ENCODE measurements at places on chromosomes 5 and 9.

DNA sequence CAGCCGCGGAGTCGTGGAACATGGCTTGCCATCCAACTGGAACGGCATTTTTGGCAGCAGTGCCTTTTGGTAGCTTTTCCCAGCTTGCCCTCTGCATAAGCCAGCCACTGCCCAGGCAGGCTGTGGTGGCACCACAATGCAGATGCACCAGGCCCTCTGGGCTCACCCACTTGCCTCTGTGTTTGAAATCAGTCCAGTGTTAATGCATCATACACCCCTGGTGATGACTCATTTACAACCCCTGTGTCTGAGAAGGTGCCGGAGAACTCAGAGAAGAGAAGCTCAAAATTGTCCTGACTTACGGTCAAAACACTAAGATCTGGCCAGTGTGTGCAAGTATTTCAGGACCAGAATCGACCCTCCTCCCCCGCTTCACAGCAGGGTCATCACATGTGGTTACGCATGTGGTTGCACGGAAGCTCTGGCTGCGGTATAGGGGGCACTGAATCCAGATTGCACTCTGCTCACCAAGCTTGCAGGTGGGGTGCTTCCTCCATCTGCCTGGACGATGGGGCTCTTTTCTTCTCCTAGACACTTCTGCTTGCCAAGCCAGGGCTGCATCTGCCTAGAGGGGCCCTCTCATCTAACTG is 66.5 kb upstream of the SMIM15 start:
- DNase-seq, result no peak

- no peak for DNase-seq
Observed at GRCh38 chr5:68305223-68305870, 89.8 kb downstream of the PIK3R1 start.

GRCh38 chr5:43567967-43568366 is 11.1 kb upstream of the PAIP1 start:
- no peak for DNase-seq

- no peak for DNase-seq
Observed at GRCh38 chr5:151079838-151080612, 809 bp downstream of the TNIP1 start.

- no peak for DNase-seq
Observed at GRCh38 chr5:139461698-139462097, 845 bp downstream of the ECSCR start.

GRCh38 chr5:180119903-180120236 is 48.3 kb upstream of the RNF130 start:
- DNase-seq, result no peak

- no peak for DNase-seq
Observed at GRCh38 chr9:14245901-14246525, 67.9 kb downstream of the NFIB start.

DNA sequence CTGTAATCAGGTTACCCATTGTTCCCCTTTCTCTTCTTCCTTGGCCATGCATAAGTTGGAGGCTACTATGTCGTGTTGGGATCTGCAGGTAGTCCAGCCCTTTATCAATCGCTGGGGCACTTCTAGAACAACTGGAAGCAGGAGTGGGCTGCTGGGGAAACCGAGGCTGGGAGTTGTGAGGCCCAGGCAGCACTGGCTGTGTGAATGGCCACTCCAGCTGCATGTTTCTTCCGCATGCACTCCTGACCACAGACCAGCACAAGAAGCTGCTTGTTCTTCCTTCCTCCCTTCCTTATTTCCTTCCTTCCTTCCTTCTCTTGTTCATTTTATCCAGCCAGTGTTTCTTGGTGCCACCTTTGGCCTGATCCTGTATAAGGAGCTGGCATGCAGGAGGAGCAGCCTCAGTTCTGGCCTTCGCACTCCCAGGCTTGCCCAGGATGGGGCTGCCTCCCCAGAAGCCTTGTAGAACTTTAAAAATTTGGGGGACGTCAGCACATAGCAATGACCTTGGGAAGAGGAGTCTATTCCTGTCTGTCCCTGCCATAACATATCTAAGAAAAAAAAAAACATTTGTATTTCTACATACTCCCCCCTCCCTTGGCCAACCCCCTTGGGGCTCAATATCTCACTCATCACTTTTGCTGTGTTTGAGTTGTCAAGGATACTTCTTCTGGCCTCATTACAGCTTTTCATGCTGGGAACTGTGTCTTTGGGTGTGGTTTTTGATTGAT is 20.8 kb upstream of the CXCL14 start:
- no peak for DNase-seq

DNA sequence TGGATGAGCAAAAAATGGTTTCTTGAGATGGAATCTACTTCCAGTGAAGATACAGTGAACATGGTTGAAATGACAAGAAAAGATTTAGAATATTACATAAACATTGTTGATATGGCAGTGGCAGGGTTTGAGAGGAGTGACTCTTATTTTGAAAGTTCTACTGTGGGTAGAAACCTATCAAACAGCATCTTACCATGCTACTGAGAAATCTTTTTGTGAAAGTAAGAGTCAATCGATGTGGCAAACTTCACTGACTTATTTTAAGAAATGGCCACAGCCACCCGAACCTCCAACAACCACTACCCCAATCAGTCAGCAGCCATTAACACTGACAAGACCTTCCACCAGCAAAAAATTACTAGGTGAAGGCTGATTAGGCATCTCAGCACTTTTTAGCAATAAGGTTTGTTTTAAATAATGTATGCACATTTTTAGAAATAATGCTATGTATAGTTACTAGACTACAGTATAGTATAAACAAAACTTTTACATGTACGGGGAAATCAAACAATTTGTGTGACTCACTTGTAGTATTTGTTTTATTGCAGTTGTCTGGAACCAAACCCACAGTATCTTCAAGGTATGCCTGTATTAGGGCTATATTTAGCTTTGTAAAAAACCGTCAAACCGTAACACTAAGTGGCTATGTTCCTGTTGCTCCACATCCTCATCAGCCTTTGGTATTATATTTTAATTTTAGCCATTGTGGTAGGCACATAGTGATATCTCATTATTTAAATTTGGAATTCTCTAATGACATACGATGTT is 30.6 kb upstream of the ADAMTS6 start:
- DNase-seq, result no peak

DNA sequence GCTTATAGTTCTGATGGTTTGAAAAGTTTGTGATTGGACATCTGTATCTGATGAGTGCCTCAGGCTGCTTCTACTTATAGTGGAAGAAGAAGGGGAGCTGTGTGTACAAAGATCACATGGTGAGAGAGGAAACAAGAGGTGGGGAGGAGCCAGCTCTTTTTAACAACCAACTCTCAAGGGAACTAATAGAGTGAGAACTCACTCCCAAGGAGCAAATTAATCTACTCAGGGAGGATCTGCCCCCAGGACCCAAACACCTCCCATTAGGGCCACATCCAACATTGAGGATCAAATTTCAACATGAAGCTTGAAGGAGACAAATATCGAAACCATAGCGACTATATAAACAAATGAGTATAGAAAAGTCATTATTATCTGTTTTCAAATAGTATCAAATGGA is 64.7 kb upstream of the PRLR start:
- no peak for DNase-seq

DNA sequence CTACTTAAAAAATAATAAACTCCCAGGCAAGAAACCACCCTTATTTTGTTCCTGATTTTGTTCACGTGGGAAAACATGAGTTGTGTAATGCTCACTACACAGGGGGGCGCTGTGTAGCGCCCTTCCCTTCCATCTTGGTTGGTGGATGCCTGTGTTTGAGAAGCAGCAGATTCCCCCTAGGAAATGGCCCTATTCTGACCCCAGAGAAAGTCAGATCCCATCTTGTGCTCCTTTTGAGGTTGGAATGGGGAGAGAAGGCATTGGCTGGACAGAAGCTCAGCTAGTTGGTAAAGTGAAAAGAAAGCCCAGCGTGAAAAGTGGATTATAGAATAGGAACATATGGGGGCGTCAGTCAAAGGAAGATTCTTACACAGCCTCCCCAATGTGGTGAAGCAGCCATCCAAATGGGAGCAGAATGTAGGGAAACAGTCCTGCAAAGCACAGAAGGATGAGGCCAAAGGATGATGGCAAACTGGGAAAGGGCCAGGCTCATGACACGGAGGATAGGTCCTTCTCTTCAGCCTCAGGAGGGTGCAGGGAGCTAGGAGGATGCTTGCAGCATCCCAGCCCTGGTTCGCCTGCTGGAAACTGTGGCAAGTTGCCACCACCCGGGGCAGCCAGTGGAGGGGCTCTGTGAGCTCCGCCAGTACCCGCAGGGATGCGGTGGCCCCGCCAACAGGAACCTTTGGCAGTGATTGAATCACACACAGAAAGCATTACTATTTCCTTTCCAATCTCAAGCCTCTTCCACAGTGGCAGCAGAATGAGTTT is 314.2 kb upstream of the DAP start:
- DNase-seq, result no peak

All from stimulated activated CD8-positive, alpha-beta memory T cell treated with anti-CD3 and anti-CD28 coated beads, Interleukin-15, amount 100 ng/mL, for 1 hour (primary cell).